ENCODE measurements at places on chromosomes 13 and 19.
A peak's percentile ranks its signal among the peaks of the same experiment; 100 is the strongest.

GRCh38 chr19:38070573-38070972 is 153.4 kb downstream of the DPF1 start:
- DNase-seq: no peak

- no peak for DNase-seq
Measured at GRCh38 chr13:42984026-42984425, 8.0 kb downstream of the EPSTI1 start.

DNA sequence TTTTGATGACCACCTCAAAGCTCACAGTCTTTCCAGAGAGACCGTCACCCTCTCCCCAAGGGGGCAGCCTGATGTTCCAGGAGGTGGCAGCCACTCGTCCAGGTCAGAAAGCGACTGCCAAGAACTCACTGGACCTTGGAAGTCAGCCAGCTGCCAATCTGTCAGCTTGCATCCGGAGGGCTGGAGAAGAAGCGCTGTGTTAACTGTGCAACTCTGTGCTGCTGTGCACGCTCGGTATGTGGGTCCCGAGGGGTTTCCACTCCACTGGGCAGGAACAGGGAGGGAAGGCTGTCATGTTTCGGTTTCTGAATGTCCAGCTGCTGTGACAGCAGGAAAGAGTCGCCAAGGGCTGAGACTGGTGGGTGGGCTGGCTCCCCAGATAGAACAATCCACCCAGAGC is 89.2 kb downstream of the CACNA1A start:
- DNase-seq: no peak

GRCh38 chr19:7926021-7926726 is at the start of gene CTXN1:
TSS of gene CTXN1 (minus strand) at chr19:7926135. CDS start at chr19:7925538, 597 bp downstream.
- DNase-seq: peak; percentile 69

Data from stimulated activated CD8-positive, alpha-beta memory T cell treated with anti-CD3 and anti-CD28 coated beads, Interleukin-2, amount 100 ng/mL, for 1 hour (primary cell).